ENCODE measurements at places on chromosomes 5 and 9. TPM values are rescaled to one million over a fixed set of nuclear protein-coding genes. Genes with fewer than 3 reads are reported as not detected.

- no peak for DNase-seq
Measured at GRCh38 chr5:65553941-65554340, 9.0 kb downstream of the CENPK start.

- DNase-seq: no peak
Measured at GRCh38 chr9:130234340-130235260, 31.0 kb upstream of the HMCN2 start.

DNA sequence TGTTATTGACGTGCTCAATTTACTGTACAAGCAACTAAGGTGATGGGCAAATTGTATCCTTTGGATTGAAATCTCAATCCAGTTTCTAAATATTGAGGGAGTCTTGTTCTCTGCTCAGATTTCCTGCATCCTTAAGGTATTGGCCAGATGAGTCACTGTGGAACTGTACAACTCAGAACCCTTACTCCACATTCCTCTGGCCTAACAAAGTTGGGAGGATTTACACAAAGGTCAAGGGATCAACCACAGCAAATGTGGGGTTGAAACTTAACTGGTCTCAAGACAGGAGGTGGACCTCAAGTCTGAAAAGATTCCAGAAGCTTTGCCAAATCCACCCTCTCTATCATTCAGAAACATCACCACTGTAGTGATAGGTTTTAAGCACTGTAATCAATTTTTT, 81.5 kb upstream of the AGXT2 start:
- DNase-seq: no peak

DNA sequence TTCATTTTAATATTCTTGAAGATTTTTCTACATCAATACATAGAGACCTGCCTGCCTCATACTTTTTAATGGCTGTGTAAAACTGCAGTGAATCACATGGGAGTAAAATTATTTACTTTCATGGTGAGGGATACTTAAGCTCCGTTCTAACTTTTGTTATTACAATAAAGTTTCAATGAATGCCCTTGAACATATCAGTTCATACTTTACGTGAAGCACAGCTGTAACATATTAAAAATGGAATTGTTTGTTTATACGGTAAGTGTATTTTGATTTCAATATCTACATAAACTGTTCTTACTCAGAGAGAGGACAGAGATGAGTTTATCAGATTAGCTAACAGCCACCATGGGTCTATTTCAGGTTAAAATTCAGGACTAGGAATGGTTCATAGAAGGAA, 155.1 kb downstream of the NR3C1 start:
- DNase-seq: no peak

DNA sequence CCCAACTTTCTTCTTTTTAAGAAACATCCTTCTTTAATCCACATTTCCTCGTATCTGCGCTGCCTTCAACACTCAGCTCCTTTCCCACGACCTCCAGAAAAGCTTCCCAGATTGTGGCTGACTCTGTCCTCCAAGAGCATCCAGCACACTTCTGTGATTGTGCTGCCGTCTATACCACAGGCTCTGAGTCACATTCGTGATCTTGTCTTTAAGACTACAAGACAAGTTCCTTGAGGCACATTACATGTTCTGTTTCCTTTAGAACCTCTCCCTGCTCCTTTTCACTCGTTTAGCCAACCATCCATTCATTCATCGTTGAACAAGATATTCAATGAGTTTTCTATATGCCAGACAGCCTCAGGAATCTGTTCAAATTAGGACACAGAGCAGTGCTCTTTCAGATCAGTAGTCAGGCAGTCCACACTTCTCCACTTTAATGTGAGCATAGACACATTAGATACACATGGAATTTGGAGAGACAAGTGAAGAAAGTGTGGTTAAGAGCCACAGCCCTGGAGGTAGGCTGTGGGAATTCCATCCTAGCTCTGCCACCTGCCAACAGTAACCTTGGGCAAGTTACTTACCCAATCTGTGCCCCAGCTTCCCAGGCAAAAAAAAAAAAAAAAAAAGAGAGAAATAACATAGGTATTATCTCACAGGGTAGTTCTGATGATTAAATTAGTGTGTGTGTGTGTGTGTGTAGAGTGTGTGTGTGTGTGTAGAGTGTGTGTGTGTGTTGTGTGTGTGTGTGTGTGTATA, 18.9 kb downstream of the WHRN start:
- DNase-seq: no peak

GRCh38 chr5:164422400-164422799, 917.0 kb downstream of the MAT2B start:
- DNase-seq: no peak

- DNase-seq: no peak
Measured at GRCh38 chr9:129109952-129110739, 447 bp downstream of the CRAT start.

DNA sequence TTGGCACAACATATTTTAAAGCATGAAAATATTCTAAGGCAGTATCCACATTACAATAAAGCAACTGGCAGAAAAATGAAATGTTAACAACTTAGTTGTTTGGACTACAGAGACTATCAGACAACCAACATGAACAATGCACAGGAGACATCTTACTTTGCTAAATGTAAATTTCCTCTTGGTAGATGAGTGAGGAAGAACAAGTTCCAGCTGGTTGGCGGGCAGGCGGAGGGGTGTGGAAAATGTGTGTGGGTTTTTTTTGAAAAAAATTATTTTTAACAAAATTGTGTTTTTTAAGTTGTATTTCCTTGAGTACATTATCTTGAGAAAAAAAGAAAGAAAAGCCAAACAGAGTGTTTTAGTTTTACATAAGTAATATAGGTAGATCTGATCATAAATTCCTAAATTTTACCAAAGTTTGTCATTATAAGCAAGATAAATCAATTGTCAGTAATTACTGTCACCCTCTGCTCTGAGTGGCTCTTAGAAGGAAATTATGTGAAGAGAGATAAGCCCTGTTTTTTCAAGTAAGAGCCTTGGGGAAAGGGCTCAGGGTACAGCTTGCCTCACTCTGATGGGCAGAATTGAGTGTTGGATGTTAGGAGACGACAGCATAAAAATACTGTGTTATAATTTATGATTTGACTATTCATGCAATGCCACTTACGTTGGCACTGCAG, 42.5 kb downstream of the TMEM167A start:
- DNase-seq: peak; percentile 56

DNA sequence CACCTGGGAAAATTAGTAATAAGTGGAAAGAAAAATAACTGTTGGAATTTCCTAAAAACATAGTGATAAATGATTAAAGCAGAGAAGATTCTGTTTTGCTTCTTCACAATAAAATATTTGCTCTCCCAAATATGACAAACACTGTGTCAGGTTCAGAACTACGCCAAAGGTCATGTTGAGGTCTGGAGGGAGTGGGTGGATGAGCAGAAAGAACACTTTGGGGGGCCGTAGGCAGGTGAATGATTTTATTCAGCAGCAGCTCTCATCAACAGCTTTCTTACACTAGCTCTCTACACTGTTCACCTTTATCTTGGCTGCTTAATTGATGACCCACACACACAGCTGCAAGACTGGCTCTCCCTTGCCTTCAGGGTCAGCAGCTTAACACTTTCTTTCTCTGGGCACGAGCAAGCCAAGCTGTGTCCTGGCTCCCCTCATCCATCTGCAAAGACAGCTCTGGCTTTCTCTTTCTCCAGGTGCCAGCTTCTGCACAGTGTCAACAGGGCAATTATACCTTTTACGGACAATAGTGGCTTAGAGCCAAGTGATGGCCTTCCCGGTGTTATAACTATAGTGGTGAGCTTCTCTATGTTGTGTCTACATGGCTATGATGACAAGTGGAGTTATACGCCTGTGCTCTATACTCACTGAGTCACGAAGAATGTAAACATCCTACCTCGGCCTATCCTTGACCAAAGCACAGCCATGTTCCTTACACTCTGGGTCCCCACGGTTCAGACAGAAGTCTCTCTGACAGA, 18.9 kb upstream of the GPX8 start:
- DNase-seq: no peak

- DNase-seq: no peak
Measured at GRCh38 chr5:67897980-67898379, 317.6 kb upstream of the PIK3R1 start.

- no peak for DNase-seq
Measured at GRCh38 chr9:100204796-100205195, 105.8 kb downstream of the INVS start.

DNA sequence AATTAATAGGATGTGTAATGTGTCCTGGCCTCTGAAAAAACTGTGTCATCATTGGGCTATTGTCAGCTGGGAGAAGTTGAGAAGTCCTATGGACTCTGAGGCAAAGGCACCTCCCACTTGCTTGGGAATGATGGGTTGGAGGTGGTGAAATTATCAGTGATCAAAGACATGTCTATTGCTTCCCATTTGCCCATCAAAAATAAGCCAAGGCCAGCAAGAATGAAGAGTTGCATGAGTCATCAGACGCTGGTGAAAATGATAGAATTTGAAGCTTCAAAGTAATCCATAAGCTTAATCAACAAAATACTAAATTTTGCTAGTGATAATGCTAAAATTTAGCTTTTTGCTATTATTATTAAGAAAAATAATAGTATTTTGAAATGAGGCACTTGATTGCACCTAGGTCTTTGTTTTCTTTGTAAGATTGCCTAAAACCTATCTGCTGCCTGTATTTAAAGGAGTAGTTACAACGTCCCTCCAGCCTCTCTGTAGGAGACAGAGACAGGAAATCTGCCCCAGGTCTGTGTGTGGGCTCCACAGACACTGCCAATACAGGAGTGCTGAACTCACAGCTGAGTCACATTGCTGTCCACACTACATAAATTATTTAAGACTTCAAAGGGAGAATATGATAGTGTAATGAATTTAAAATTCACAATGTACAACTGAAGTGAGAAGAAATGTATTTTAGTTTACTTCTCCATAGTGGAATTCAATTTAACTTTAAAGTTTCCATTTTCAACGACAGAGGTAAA, 48.4 kb upstream of the APC start:
- DNase-seq: no peak

GRCh38 chr5:143707806-143708205, 104.2 kb upstream of the HMHB1 start:
- no peak for DNase-seq

- DNase-seq: no peak
Measured at GRCh38 chr5:111635151-111635902, 121.7 kb downstream of the NREP start.

- DNase-seq: peak; percentile 40
Measured at GRCh38 chr9:33813712-33814641, 3.0 kb upstream of the UBE2R2 start.

DNA sequence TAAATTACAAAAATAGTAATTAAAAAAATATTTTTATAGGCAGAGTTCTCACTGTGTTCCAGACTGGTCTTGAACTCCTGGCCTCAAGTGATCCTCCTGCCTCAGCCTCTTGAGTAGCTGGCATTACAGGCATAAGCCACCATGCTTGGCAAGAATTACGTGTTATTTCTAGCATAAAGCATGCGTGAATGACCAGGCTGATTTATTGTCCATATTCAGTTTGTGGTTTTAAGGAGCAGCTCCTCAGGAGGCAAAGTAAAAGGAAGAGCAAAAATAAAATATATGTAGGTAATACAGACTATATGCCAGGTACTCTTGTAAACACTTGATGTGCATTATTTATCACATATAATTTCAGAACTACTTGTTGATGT, 7.1 kb upstream of the CD180 start:
- DNase-seq: no peak

GRCh38 chr9:93536874-93537273, 39.5 kb upstream of the PHF2 start:
- DNase-seq: no peak

- peak; percentile 18 for DNase-seq
Measured at GRCh38 chr9:75455444-75455921, 367.2 kb downstream of the OSTF1 start.

DNA sequence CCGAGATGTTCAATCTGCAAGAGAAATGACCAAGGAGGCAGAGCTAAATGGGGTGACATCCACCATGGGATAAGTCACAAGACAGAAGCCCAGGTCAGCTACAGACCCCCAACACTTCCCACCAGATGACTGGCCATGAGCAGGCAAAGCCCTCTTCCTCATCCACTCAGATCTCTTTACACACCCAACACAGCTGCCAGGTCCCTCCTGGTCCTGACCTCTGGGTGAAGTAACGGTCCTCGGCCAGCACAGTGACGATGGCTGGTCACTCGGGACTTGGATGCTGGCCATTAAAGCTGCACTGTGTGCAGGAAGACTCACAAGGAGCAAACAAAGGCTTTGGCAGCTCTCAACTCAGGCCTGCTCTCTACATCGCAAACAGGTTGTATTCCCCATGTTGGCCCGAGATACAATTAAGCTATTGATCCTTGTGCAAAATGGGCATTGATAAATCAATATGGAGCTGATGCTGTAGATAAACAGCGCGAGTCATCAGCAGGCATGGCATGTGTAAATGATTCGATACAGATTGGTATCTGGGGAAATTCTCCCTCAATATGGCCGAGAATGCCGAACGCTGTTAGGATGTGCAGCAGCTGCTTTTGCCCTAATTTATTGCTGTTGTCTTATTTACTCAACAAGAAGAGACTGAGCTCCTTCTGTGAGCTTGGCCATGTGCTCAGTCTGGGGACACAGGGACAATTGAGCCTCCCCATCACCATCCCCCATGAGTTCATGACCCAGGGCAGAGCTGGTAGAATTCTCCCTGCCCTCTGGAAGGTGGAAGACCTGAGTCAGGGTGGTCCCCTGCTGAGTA, 98.7 kb downstream of the C5orf15 start:
- DNase-seq: no peak

GRCh38 chr5:74865804-74866595, at the start of gene FAM169A:
TSS of gene FAM169A (minus strand) at chr5:74866387. CDS start at chr5:74841676, 24,711 bp downstream.
- DNase-seq: peak; percentile 58

GRCh38 chr5:141039517-141039916, 11.7 kb upstream of the PCDHB1 start:
- no peak for DNase-seq

DNA sequence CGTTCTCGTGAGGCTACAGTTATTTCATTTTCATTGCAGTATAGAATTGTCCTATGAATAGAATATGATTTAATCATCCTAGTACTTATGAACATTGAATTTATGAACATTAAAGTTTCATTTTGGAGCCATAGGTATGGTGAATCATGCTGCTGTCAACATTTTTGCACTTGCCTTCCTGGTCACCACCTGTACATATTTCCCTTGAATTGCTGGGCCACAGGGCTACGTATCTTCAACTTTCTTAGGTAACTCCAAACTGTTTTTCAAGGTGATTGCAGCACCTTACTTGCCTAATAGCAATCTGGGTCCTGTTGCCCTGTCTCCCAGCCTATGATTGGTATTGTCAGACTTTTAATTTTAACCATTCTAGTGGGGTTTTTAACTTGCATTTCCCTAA, 6.5 kb upstream of the RNF145 start:
- DNase-seq: no peak

- DNase-seq: no peak
Measured at GRCh38 chr9:7298123-7298522, 501.5 kb downstream of the DMAC1 start.

The PLPP7 gene
- total RNA-seq: 2.3 TPM

The SPACA9 gene
- 6.9 TPM for total RNA-seq

The MEGF9 gene
- 75.1 TPM for total RNA-seq

The HK3 gene
- total RNA-seq: 97.0 TPM

The ZNF618 gene
- 12.0 TPM for total RNA-seq

The PTCH1 gene
- 29.9 TPM for total RNA-seq

The TMC1 gene
- not detected for total RNA-seq

The FBP1 gene
- 210 TPM for total RNA-seq

The SURF1 gene
- 40.4 TPM for total RNA-seq

The CD274 gene
- 9.4 TPM for total RNA-seq

The INSL6 gene
- total RNA-seq: not detected

The ODF2 gene
- total RNA-seq: 21.0 TPM
